Activated naive CD4-positive, alpha-beta T cell (primary cell): ENCODE measurements at places on chromosomes 2 and 18.

GRCh38 chr2:58447586-58447985, 206.5 kb upstream of the FANCL start:
- DNase-seq = no peak

DNA sequence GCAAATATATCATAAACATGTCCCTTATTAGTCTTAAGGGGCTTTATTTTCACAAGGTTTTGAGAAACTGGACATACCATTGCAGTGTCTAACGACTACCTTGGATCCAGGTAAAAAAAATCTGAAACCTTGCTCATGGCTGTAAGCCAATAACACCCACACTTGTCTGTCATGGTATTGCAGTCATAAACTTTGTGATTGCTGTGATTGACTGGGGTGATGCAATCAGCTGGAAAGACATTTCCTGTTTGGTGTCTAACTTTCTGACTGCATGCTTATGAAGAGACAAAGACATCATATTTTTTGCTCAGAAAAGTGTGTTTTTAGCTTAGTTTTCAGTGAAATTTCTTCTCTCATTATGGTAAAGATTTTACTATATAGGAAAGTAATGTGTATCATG, 635.0 kb downstream of the TSN start:
- no peak for DNase-seq

- DNase-seq = no peak
Observed at GRCh38 chr2:4715065-4715464, 977.1 kb upstream of the SOX11 start.

- DNase-seq = no peak
Observed at GRCh38 chr2:198098918-198099317, 294.5 kb downstream of the PLCL1 start.
